ENCODE measurements at places on chromosomes 6 and 20.
A peak's percentile ranks its signal among the peaks of the same experiment; 100 is the strongest.

GRCh38 chr20:12012241-12013222 lies 94.8 kb downstream of the BTBD3 start:
- DNase-seq: peak; percentile 7

- no peak for DNase-seq
Observed at GRCh38 chr6:25697537-25698340, 45.7 kb downstream of the SCGN start.

GRCh38 chr20:60528141-60528540 lies 569.9 kb downstream of the CDH26 start:
- DNase-seq: no peak

- no peak for DNase-seq
Observed at GRCh38 chr6:148440016-148440415, 97.4 kb downstream of the SASH1 start.

DNA sequence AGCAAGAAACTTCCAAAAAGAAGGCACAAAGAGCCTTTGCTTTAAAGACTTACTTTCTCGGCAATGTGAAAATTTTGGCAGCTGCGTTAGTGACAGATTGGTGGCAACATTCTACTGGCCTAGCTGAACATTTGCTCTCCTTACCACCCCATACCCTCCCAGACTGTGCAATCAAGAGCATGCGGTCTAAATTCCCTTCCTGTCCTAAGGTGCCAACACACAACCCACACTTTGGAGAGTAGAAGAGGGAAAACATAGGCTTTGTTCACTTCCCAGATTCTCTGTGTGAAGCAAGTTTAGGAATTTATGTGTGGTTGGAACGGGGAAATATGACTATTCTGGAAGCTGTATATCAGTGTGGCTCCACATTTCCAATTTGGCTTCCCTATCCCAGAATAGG lies 29.8 kb upstream of the NEDD9 start:
- no peak for DNase-seq

DNA sequence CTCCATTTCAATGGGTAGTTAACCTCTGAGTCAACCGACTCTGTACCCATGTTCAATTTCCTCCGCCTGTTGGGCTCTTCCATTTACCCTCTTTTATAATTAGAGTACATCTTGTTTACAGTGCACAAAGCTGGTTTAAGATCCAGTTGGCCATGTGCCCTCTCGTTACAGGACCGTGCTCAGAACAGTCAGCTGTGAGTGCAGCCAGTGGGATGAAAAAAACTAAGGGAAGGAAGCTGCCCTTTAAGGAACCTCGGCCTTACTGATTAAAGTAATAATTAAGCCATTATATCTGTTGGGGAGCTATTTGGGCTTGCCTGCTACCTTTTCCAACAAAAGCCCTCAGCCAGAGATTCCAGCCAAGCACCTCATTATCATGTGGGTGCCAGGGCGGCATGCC lies 68.8 kb downstream of the TMEM170B start:
- DNase-seq: no peak

DNA sequence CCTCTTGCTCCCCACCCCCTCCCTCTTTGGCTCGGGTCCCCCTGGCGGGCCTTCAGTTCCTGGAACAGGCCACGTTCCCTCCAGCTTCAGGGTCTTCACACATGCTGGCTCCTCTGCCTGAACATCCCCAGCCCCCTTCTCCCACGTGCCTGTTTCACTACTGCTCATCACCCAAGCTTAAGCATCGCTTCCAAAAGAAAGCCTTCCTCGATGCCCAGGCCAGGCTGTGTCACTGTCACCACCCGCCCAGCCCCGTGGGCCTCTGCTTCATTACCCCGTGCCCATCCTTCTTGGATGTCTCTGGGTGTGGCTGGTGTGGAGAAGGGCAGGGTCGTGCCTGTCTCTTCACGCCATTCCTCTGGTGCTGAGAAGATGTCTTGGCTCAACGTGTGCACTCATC lies 2.8 kb downstream of the DLGAP4 start:
- no peak for DNase-seq

DNA sequence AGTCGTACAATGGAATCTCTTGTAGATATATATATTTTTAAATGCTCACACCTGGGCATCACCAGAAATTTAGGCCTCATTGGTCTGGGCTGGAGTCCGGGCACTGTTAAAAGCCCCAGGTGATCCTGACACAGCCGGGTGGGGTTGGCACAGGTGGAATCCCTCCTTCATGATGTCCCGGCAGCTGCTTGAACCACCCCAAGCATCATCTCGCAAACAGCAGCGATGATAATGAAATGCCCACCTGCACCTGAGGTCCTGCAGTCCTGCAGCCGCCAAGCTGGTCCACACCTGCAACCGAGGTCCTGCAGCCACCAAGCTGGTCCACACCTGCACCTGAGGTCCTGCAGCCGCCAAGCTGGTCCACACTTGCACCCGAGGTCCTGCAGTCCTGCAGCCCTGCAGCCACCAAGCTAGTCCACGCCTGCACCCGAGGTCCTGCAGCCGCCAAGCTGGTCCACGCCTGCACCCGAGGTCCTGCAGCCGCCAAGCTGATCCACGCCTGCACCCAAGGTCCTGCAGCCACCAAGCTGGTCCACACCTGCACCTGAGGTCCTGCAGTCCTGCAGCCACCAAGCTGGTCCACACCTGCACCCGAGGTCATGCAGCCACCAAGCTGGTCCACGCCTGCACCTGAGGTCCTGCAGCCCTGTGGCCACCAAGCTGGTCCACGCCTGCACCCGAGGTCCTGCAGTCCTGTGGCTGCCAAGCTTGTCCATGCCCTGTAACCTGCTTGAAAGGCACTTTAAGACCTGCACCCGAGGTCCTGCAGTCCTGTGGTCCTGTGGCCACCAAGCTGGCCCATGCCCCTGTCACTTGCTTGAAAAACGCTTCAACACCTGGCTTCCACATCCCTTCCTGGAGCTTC lies 261.2 kb downstream of the DLL1 start:
- DNase-seq: no peak

GRCh38 chr6:30760549-30760948 lies 16.2 kb upstream of the IER3 start:
- no peak for DNase-seq

GRCh38 chr20:16694161-16694560 lies 35.7 kb upstream of the SNRPB2 start:
- DNase-seq: no peak

DNA sequence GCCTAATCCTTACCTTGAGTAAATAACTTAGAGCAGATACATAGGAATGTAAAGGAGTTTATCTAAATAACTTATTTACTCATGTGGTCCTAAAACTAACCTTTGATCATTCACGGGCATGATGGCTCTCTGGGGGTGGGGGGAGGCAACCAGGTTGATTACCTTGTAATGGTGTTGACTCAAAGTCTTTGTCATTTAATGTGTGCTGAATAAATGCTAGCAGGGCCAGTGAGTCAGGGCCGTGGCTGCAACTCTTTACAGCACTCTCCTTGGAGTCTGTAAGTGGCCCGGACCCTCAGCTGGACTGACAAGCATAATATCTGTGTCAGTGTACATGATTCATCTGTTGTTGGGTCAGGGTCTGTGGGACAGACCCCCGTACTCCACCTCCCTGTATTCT lies 203.0 kb downstream of the EPM2A start:
- DNase-seq: no peak

DNA sequence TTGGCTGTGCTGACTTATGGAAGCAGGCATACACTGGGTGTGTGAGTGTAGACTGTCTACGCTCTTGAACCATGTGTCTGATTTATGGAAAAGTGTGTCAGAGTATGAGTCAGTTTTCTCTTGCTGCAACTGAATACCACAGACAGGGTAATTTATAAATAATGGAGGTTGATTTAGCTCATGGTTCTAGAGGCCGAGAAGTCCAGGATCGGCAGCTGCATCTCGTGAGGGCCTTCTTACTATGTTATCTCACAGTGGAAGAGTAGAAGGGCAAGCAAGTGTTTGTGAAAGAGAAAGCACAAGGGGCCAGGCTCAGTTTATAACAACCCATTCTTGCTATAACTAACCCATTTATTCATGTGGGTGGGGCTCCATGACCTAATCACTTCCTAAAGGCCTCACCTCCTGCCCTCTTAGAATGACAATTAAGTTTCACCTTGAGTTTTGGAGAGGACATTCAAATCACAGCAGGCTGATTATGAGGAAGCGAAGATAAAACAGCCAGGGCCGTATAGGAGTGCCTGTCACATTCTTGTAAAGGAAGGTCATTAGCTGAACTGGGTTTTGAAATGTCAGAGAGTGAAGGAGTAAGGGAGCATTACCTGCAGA lies 6.7 kb downstream of the GPR31 start:
- DNase-seq: no peak

GRCh38 chr20:52518735-52519134 lies 327.2 kb upstream of the ZFP64 start:
- DNase-seq: no peak

DNA sequence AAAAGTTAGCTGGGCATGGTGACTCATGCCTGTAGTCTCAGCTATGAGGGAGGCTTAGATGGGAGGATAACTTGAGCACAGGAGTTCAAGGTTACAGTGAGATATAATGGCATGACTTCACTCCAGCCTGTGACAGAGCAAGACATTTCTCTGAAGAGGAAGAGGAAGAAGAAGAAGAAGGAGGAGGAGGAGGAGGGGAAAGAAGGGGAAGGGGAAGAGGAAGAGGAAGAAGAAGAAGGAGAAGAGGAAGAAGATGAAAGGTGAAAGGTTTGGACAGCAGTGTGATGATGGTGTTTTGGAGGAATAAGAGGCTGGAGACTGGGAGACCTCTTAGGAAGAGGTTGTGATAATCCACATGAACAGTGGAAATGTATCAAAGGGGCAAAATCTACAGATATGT lies 410.7 kb upstream of the JAG1 start:
- DNase-seq: no peak

DNA sequence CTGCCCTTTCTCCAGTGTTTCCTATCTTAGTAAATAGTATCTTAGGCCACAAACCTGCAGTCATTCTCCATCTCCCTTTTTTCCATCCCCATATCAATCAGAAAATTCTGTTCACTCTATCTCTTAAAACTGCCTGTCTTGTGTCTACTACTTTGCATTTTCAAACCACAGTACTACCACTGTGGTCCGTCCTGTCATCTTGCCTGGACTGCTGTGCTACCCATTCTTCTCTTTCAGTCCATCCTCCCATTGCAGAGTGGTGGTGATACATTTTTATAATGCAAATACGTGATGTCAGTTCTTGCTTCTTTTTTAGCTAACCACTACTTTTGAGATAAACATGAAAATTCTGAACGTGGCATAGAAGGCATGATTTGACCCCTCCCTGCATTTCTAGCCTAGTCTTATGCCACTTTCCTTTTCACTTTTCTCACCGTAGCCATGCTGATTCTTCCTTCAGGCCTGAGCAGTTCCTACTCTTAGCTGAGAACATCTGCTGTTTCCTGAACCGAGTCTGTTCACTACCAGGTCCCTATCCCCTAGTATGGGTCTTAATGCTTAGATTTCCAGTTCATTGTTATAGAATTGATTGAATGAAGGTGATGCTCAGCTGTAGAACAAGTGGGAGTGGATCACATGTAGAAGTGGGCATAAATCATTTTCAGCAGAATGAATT lies 13.8 kb downstream of the TBPL1 start:
- DNase-seq: no peak

GRCh38 chr6:109669811-109670210 lies 21.2 kb downstream of the AK9 start:
- no peak for DNase-seq

- no peak for DNase-seq
Observed at GRCh38 chr6:103875221-103875620, 984.5 kb downstream of the HACE1 start.

GRCh38 chr6:13432526-13433184 lies 54.7 kb downstream of the GFOD1 start:
- DNase-seq: no peak

DNA sequence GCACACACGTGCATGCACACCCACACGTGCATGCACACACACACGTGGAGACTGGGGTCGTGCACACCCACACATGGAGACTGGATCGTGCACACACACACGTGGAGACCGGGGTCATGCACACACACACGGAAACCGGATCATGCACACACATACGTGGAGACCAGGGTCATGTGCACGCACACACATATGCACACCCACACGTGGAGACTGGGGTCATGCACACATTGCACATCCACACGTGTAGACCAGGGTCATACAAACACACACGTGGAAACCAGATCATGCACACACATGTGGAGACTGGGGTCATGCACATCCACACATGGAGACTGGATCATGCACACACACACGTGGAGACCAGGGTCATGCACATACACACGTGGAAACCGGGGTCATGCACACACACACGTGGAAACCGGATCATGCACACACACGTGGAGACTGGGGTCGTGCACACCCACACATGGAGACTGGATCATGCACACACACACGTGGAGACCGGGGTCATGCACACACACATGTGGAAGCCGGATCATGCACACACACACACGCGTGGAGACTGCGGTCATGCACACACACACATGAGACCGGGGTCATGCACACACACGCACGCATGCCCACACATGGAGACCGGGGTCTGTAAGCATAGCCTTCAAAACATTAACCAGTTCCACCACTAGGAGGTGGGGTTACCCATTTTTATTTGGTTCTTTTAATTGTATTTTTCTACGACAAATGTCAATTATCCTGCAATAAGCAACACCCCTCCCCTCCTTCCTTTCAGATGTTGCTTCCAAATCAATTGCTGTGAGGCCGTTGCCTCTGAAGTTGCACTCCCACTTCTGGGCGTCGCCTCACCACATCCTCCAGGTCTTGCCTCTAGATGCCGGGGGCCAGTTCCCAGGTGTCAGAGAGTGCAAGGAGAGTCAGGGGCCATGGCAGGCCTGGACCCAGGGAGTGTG lies 95.8 kb downstream of the TMEM242 start:
- no peak for DNase-seq

GRCh38 chr20:18314786-18315406 lies 26.6 kb downstream of the ZNF133 start:
- DNase-seq: no peak

GRCh38 chr6:152636609-152637295 lies 410 bp downstream of the SYNE1 start:
- no peak for DNase-seq

DNA sequence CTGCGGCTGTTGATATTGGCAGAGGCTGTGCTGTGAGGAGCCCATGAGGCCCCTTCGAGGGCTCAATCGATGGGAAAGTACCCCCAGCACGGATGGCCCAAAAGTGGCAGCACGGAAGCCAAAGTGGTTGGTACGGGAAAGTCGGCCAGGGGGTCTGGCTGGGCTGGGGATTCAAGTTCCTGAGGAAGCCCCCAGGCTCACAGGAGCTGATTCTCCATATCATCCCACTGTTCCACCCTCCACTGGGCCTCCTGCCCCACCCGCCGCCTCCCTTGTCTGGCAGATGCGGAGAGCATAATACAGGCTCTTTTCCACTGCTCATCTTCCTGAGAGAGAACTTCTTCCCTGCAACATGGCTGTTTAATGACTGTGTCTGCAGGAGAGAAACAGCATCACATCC lies 217.8 kb upstream of the CST7 start:
- no peak for DNase-seq

DNA sequence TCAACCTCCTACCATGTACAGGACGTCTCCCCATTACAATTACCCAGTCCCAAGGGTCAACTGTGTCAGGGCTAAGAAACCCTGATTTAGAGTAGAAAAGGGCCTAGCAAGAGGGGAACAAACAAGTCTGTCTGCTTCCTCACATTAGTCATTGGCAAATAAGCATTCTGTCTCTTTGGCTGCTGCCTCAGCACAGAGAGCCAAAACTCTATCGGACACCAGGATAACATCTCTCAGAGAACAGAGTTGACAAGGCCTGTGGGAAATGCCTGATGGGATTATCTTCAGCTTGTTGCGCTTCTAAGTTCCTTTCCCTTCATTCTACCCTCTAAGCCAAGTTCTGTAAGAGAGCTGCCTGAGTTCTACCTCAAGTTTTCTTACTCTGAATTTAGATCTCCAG lies 19.0 kb upstream of the VSX1 start:
- DNase-seq: no peak

- DNase-seq: no peak
Observed at GRCh38 chr6:119610265-119610664, 260.7 kb upstream of the MAN1A1 start.
